ENCODE measurements at places on chromosomes 5 and 9. TPM values are rescaled to one million over a fixed set of nuclear protein-coding genes. Genes with fewer than 3 reads are reported as not detected.
A peak's percentile ranks its signal among the peaks of the same experiment; 100 is the strongest.

DNA sequence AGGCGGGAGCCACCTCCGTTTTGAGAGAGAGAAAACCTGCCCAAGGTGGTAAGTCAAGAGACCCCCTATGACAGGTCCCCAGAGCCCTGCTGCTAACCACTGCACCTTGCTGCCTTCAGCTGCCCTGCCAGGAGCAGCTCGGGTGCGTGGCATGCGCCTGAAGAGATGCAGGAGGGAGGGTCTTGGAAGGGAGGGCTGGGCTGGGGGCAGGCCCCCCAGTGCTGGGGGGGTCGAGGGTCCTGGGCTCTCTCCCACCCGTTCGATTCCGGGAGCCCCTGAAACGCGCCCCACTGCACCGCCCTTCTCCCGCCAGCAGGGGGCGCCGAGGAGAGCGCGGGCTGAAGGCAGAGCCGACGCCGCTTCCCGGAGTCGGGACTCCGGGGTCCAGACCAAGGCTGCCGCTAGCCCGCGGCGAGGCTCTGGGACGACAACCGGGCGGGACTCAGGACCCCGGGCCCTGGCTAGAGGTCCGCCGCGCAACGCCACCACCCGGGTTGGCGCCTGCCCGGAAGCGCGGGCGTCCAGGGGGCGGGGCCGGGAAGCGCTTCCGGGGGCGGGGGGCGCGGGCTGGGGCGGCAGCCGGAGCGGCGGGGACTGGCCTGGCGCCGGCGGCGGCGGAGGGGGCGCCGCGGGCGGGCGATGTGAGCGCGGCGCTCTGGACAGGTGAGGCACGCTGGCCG, at the start of gene ZBTB34:
TSS of gene ZBTB34 (plus strand) at position 563 of the 680 bp plus-strand sequence. CDS start 18,761 bp downstream, outside the sequence.
- H3K4me3 ChIP-seq, result peak within 1 kb of the TSS; percentile 87
- no peaks in the 10 kb centered on the region for H3K27me3 ChIP-seq
- peak; percentile 47 for DNase-seq

GRCh38 chr5:93746406-93747056, 5.1 kb upstream of the POU5F2 start:
- H3K4me1 ChIP-seq, result peaks cover 8% of the 10 kb centered on the region
- H3K36me3 ChIP-seq, result no peaks in the 10 kb centered on the region
- DNase-seq, result peak; percentile 63

GRCh38 chr9:135340726-135341475, 138.7 kb upstream of the PPP1R26 start:
- no peak for DNase-seq
- no peaks in the 10 kb centered on the region for H3K36me3 ChIP-seq
- H3K27ac ChIP-seq, result no peak overlapping the region
- no peak overlapping the region for H3K4me3 ChIP-seq
- no peaks in the 10 kb centered on the region for H3K4me1 ChIP-seq

DNA sequence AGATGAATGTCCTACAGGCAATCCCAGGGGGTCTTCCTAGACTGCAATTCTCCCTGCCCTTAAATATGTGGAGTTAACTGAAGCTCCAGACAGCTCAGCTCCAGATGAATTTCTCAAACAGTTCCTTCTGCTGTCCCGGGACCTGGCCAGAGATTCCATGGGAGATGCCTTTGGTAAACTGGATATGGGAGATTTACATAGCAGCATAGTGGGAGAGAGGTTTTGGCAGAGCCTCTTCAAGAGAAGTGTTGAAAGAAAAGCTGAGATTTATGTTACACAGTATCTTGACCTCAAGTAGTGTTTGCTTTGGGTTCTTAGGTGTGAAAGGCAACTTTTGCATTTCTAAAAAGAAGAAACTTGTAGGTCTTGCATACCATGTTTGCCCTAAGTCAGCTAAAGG, 364.9 kb downstream of the ARRDC3 start:
- H3K27me3 ChIP-seq, result no peaks in the 10 kb centered on the region
- no peak overlapping the region for H3K27ac ChIP-seq
- no peak overlapping the region for H3K4me3 ChIP-seq
- DNase-seq, result no peak

GRCh38 chr5:118173340-118173739, 815.0 kb downstream of the DTWD2 start:
- H3K36me3 ChIP-seq, result no peaks in the 10 kb centered on the region
- H3K27me3 ChIP-seq, result no peaks in the 10 kb centered on the region
- H3K4me1 ChIP-seq, result no peaks in the 10 kb centered on the region

DNA sequence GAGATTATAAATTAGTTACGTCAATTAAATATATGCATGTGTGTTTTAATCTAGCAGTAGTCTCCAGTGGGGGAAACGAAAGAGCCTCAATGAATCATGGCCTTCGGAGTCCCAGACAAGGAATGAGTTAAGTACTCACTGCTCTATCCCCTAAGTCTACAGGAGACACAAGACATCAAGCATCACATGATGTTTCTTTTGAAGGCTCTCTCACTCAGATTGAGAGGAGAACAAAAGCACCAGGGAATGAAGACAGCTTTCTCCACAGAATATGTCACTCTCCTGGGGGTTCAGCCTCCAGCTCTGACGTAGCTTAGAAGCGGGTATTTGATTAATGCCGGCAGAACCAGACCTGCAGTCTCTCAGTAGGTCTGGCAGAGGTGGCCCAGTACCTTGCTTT, 381.4 kb downstream of the ACTL7B start:
- peaks cover 71% of the 10 kb centered on the region for H3K4me1 ChIP-seq
- peak overlapping the region; percentile 33 for H3K4me3 ChIP-seq
- no peaks in the 10 kb centered on the region for H3K36me3 ChIP-seq
- no peak for DNase-seq
- peak overlapping the region; percentile 98 for H3K27ac ChIP-seq

ABO gene
- not detected for total RNA-seq

PLAC8L1 gene
- not detected for total RNA-seq

Measured in PC-3 (cell line).